Mammary epithelial cell (primary cell): ENCODE measurements at places on chromosomes 1 and 21.

DNA sequence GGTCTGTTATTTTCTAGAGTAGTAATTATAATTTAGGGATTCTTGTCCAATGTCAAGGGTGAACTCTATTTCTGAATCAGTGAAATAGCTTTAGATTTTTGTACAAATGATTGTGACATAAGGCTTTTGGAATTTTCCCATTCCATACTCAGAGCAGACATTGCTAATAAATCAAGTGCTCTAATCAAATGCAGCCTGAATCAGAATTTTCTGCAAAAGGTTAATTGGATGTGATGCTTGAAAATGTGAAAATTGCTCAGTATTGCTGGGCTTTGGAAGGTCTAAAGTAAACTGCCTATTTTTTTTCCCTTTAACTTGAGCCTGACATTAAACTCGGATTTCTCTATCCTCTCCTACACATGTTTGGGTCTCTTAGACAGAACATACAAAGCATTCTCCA, 23.2 kb downstream of the SGIP1 start:
- DNase-seq: no peak

GRCh38 chr1:8078176-8078671, 52.1 kb upstream of the ERRFI1 start:
- peak; percentile 95 for DNase-seq

GRCh38 chr1:2476061-2476999, at the start of gene PLCH2:
TSS of gene PLCH2 (plus strand) at chr1:2476289. CDS start at chr1:2476589, 300 bp downstream.
- DNase-seq: no peak

DNA sequence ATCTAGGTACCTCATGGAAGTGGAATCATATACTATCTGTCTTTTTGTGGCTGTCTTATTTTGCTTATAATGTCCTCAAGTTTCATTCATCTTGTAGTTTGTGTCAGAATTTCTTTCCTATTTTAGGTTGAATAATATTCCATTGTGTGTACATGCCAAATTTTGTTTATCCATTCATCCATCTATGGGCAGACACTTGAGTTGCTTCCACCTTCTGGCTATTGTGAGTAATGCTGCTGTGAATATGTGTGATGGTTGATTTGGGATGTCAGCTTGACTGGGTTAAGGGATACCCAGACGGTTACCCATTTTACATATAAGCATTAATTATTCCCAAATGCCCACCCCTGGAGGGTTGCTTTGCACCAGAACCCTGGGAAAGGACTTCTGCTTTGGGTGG, 477.5 kb downstream of the PTPRU start:
- DNase-seq: peak; percentile 31

GRCh38 chr1:111101854-111102642, 37.8 kb downstream of the DRAM2 start:
- peak; percentile 20 for DNase-seq

DNA sequence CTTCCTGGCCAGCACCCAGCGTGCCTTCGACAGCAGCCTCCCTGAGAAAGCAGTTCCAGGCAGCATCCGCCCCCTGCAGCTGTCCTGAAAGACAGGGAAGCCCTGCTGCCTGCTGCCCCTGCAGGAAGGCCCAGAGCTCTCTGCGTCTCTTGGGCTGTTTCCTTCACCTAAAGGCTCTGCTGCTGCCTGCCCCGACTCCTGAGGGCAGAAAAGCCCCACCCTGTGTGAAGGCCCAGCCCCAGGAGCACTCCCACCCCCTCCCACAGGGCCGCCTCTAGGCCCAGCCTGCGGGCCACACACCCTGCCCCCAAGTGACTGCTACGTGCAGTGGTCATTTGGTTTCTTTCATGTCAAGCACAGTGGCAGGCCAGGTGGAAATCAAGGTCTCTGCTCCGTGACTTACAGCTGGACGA, 12.4 kb downstream of the RIPK4 start:
- no peak for DNase-seq

DNA sequence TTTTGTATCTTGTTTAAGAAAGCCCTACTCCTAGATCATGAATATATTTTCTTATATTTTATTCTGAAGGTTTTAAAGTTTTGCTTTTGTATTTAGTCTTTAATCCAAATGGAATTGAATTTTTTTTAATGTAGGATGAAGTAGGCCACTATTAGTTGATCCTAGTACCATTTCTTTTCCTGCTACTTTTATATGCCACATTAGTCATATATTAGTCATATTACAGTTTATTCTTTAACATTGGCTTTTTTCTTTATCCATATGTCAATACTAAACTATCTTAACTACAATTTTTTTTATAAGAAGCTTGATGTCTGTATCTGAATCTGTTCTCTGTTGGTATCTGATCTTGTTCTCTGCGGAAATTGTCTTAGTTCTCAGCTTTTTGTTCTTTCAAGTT, 48.8 kb downstream of the MAN1A2 start:
- DNase-seq: no peak

DNA sequence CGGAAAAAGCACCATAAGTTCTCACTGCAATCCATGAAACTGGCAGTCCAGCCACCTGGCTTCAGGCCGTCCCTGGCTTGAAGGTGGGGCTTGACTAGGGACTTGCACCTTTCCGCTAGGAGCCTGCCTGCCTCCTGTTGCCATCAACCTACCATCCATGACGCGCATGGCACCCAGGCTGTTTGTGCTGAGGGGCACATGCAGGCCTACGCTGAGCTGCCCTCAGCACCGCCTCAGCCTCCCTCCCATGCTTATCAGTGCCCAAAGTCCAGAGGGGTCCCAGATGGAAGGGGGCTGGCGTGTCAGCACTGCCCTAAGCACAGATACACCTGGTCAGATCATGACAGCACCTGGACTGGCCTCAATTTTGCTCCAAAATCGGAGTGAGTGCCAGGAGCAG, 190.2 kb upstream of the LYPLAL1 start:
- DNase-seq: no peak

- DNase-seq: no peak
These were observed 11.2 kb downstream of the ALX3 start for GRCh38 chr1:110059133-110059863.

DNA sequence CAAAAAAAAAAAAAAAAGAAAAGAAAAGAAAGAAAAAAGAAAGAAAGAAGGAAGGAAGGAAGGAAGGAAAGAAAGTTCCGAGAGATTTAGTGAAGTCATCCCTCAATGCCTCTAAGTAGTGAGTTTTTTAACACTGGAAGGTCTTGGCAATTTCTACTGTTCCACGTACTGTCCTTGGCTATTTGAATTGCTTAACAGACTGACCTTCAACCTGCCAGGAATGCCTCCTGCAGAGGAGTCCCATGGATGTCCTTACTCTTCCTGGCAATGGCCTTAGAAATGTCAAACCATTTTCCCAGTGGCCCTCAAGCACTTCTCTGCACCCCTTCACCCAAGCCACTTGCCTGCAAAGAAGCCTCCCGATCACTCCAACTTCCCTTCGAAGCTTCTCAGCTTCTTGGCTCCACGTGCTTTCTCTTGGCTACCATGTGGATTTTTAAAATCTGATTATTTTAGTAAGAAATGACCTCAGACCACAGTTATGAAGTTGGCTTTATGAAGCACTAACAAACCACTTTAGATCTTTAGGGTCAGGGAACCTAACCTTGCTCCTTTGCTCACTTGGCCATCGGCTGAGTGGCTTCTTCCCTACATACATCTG, 43.7 kb upstream of the ABCG1 start:
- no peak for DNase-seq

- DNase-seq: no peak
These were observed 433.6 kb upstream of the ZP4 start for GRCh38 chr1:238324211-238324864.

- no peak for DNase-seq
These were observed 1.3 kb downstream of the DYRK3 start for GRCh38 chr1:206636671-206637070.

DNA sequence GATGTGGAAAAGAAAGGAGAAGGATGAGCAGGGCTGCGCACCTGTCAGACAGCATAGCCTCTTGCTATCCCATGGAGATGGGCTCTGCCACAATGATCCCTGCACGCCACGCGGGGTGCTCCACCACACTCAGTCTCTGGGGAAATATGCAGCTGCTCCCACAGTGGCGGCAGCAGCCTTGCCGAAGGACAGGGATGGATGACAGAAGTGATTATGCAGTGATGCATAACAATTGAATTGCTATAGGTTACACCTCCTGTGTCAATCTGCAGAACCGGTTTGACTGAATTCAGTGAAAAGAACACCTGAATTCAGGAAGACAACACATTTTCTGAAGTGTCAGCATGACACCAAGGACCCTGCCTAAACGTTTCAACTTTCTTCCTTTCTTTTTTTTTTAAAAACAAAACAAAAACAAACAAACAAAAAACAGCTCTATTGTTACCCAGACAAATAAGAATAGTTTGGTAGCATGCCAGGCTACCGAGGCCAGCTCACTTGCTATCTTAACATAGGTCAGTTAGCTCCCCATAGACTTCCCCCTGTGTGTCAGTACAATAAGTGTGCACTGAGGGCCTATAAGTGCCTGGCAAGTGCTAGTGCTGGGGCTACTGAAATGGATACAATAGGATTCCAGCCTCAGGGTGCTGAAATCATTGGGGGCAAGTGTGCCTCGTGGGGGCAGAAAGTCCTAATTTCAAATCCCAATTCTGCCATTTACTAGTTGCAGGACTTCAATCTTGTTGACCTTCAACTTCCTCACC, 127.6 kb upstream of the LMO4 start:
- DNase-seq: no peak

GRCh38 chr1:101920577-101920976, 76.1 kb downstream of the OLFM3 start:
- DNase-seq: no peak

DNA sequence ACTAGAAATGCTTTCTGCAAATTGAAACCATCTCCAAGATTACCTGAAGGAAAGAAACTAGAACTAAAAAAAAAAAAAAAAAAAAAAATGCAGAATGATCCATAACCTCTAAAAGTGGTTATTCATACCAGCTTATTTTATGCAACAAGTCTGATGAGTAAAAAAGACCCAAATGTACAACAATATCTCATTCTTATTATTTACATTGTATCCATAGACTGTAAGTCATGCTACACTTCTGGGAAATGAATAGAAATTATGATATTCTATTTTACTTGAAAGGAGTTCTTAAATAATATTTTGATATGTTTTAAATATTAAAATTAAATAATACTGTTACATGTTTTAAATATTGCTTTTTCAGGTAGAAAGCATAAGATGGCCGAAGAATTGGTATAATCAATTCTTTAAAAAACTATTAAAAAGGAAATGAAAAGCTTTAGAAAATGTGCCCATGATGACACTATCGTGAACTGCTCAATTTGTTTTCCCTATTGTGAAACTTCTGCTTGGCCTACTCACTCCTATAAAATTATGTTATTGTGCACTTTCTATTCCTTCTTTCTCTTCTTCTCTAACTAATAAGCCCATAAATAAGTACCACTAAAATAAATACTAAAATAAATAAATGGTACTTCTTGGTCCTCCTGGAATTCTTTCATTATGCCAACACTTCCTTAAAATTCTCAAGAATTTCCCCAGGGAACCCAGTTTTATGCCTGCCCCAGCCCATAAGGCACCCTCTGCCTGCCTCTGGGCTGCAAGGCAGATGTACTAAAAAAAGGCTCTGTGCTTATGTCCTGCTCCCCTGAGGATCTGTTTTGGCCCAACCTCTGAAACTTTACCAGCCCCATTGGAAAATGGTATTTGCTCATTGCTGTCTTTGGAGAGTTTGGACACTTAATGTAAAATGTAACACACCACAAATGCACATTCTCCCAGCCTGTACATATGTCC, 18.1 kb downstream of the SAMSN1 start:
- no peak for DNase-seq

DNA sequence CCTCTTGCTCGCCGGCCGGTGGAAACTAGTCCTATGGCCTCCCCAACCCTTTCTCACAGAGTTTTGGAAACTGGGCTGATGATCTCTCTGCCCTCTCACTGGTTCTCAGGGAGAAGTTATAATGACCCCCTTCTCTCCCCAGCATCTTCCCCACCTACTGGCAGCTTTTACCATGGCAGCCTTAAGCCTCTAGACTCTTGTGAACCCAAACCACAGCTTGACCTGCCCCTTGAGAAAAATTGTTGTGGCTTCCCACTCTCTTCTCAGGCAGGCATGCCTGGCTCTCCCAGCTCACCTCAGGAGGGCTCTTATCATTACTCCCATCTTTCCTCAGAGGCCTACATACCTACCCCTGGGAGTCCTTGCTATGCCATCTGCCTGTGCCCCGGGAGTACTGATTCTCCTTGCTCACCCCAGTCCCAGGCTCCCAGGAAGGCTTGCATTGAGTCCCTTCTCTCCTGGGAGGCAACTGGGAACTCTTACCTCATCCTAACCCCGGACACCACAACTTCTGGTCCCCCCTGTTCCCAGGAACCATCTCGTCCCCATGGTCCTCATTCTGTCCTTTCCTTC, 1.6 kb downstream of the NSUN4 start:
- peak; percentile 28 for DNase-seq

DNA sequence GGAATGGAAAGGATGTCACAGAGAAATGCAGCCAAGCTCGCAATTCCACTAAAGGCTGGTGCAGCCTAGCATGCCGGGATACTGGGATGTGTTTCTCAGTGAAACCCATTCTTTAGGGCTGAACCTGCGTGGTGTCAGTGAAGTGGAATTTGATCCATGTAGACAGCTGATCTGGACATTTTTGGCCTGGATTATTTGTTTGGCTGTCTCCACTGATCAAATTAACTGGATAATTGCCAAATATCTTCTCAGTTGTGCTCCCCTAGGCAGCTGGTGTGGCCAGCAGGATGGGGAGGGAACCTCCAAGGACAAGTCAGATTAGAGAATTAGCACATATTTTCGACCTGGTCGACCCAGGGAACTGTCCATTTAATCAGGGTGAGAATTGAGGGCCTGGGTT, 318.4 kb downstream of the RPS6KC1 start:
- DNase-seq: no peak

GRCh38 chr1:15249081-15249480, 2.1 kb downstream of the FHAD1 start:
- DNase-seq: no peak

GRCh38 chr1:117695796-117696490, 90.1 kb downstream of the TENT5C start:
- DNase-seq: peak; percentile 19

DNA sequence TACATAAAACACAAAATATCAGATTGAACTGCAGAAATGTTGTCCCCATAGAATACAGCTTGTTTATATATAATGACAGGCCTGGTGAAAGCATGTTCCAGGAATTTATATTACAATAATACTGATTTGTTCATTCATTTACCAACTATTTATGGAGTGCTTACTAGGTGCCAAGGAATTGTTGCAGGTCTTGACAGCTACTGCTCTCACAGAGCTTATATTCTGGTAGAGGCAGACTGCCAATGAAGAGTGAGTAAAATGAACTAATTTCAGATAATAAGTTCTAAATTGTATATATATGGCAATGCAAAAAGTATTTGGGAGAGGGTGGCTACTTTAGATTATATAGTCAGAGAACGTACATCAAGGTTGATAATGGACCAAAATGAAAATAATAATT, 152.0 kb downstream of the COQ8A start:
- peak; percentile 28 for DNase-seq
